Stimulated activated CD4-positive, alpha-beta T cell treated with anti-CD3 and anti-CD28 coated beads, Interleukin-15, amount 100 ng/mL, for 1 hour (primary cell): ENCODE measurements at places on chromosomes 2 and 18.

GRCh38 chr2:64062840-64063239, 43.6 kb upstream of the VPS54 start:
- no peak for DNase-seq

- DNase-seq = no peak
Observed at GRCh38 chr2:44598330-44599119, 236.8 kb downstream of the CAMKMT start.

GRCh38 chr2:141723814-141724213, 407.0 kb downstream of the LRP1B start:
- no peak for DNase-seq

- no peak for DNase-seq
Observed at GRCh38 chr2:6499691-6500090, 366.0 kb downstream of the CMPK2 start.

GRCh38 chr2:85992611-85993010, 103.8 kb upstream of the ST3GAL5 start:
- no peak for DNase-seq

GRCh38 chr2:201269764-201270163, 9.4 kb downstream of the CASP8 start:
- no peak for DNase-seq

DNA sequence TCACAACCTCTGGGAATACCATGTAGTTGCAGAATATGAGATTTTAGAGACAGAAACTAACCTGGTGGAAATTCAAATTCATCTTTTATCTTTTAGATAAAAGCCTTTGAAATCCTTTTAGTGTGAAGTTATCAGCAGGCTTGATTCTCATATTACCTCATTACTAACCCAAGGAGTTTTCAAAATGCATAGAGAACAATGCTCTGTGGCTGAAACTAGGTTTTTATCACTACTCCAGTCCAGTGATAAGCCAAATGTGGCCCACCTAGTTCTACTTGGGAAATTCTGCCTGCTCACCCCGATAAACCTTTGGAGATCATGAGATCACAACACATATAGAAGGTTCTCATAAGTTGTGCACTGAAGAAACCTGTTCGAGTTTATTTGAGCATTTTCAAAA, 121.7 kb downstream of the MMADHC start:
- no peak for DNase-seq

DNA sequence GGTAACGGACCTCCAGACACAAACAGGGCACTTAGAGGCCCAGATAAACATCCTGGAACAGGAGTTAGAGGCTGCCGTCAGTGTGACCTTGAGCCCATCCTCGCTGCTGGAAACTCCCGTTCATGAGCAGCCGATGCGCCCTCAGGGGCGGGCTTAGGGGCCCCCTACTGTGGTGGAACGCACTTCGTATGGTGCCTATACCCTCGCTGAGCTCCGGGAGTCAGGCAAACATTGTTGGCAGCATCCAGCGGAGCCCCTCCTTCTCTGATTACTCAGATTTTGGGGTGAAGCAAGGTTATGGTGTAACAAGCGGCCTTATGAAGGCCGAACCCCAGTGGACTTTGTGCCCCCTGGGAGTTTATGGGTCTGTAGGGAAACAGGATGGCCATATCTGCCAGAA, 205.3 kb upstream of the SYT4 start:
- DNase-seq = no peak

- DNase-seq = no peak
Observed at GRCh38 chr2:238771218-238771617, 76.7 kb upstream of the TWIST2 start.

- DNase-seq = no peak
Observed at GRCh38 chr2:120421830-120422175, 75.9 kb downstream of the INHBB start.

GRCh38 chr2:229205704-229206103, 65.4 kb downstream of the PID1 start:
- DNase-seq = no peak

DNA sequence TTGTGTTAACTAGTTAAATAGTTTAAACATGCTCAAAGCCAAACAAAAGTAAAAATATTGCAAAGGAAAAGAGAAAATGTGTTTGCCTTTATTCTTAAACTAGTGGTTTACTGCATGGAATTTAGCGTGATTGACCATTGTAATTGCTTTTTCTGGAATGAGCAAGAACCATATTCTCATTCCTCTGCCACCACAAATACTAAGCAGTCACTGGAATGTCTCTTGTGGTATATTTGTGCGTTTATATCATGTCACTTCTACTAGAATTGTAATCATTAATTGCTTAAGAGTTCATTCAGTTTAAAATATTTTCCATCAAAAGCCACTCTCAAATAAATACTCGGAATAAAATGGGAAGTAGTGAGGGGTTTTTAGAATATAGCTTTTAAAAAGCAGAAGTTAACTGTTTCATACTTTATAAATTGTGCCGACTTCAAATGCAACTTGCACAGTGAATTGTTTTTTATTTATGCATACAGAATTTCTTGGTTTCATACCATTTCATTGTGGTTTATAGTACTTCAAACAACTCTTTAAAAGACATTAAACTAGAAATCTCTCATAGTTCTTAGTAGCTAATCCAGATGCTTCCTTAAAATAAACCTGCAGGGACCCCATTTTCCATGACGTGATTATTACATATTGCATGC, 288.1 kb downstream of the EPHA4 start:
- no peak for DNase-seq

DNA sequence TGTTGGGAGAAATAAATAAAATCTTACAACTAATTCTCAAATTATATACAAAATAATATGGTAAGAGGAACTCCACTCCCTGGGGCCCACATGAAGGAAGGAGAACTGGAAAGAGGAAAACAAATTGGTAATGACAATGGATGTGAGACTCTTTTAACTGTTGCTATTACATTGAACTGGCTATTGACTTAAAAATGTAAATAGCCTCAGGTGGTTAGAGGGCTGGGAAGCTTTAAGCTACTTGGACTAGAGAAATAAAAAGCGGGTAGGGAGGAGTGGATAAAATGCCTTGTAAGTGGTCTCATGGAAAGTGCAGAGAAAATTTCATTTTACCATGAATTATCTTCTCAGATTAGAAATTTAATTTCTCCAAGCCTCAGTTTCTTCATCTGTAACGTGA, 64.1 kb downstream of the KCNJ3 start:
- no peak for DNase-seq

- DNase-seq = no peak
Observed at GRCh38 chr2:676647-677055, 555 bp downstream of the TMEM18 start.

DNA sequence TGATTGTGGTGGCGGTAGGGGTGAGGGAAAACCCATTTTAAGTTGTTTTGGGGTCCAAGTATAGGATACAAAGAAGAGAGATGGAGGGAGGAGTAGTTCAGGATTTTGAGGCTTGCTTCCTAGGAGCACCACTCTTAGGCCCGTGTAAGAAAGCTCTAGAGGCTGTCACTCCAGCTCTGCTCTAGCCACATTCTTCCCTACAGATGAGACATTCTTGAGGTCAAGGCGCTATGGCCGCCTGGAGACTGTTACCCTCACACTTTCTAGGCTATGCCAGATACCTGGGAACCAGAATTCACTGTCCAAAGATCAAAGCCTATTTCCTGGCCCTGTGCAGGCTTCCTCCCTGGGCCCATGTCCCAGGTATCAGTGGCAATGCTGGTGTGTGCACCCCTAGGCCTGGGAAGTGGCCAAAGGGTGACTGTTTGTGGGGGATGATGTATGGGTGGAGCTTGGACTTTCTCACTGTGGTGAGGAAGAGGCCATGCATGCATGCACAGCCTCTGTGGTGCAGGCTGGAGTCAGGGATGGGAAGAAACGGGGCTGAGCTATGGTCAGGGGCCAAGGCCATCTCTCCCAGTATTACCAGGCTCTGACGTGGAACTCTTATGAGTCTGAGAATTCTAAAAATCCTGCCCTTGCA, 7.0 kb upstream of the TTL start:
- DNase-seq = no peak

GRCh38 chr2:103284750-103285149, 522.9 kb downstream of the TMEM182 start:
- DNase-seq = no peak

DNA sequence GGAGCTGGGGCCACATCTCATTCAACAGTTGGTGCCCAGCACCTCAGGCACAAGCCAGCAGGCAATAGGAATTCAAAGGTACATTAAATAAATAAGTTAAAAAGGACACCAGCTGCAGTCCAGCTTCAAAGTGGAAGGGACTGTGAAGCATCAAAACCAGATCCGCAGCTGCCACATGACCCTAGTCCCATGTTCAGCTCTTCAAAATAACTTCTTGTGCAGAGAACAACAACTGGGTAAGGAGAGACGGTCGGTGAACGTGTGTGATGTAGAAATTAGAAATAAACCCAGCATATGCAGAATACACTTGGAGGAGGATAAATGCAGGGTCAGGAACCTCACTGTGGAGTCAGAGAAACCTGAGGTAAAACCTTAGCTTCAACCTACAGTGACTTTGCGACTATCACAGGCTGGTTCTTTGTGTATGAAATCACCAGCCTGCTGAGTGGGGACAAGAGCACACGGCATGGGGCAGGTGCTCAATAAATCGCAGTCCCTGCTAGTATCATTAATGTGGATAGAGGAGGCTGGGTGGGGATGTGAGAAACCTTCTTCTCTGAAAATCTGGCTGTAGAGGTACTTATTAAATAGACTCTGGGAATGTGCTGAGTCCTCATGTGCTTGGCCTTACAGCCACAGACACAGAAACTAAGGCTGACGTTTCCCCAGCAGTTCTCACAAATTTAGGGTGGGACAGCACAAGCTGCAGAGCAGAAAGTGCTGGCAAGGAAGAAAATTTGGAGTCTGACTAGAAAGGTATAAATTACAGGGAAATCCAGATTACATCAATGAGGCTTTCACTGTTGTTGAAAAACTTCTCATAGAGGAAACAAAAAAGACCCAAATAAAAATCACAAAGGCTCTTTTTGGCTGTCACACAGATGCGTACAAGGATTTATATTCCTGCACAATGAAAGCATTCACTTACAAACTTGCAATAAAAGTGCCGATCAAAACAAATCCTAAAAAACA, 20.7 kb downstream of the FBXO15 start:
- DNase-seq = no peak

- no peak for DNase-seq
Observed at GRCh38 chr2:70808983-70809958, 11.1 kb downstream of the CLEC4F start.

GRCh38 chr2:82089518-82089917, 1785.0 kb upstream of the LRRTM1 start:
- DNase-seq = no peak

- DNase-seq = no peak
Observed at GRCh38 chr2:15763106-15763821, 171.6 kb downstream of the DDX1 start.

GRCh38 chr2:116094196-116094595, 1651.8 kb downstream of the DPP10 start:
- DNase-seq = no peak

GRCh38 chr18:74513149-74513882, 17.2 kb downstream of the CNDP2 start:
- DNase-seq = no peak

GRCh38 chr2:212995920-212996319, 155.5 kb downstream of the IKZF2 start:
- no peak for DNase-seq

DNA sequence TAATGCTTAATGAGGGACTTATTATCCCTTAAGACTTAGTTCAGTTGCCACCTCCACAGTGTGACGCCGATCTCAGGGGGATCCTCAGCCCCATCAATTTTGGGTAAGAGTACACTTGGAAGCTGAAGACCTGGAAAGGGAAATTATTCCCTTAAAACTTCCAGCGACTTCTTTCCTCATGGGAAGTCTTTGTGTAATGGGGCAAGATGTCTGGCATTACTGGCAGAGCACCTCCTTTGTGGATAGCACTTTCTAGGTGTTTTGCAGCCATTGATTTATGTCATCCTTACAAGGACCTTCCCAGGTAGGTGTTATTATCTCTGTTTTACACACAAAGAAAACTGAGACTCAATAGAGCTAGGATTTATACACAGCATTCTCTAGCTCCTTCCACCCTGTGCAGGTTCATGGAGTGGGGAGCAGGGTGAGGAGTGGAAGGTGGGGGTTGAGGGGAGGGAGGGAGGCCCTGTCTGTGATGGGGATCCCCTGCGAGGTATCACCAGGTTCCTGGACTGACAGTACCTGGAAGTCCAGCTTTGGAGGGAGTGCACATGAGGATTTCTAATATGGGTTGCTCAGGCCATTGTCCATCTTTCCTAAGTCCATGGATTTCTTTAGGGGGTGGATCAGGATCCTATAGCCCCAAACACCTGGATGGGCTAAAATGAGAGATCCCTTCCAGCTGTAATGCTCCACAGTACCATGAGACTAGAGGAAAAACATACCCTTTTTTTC, 79.4 kb downstream of the MYCN start:
- DNase-seq = no peak

DNA sequence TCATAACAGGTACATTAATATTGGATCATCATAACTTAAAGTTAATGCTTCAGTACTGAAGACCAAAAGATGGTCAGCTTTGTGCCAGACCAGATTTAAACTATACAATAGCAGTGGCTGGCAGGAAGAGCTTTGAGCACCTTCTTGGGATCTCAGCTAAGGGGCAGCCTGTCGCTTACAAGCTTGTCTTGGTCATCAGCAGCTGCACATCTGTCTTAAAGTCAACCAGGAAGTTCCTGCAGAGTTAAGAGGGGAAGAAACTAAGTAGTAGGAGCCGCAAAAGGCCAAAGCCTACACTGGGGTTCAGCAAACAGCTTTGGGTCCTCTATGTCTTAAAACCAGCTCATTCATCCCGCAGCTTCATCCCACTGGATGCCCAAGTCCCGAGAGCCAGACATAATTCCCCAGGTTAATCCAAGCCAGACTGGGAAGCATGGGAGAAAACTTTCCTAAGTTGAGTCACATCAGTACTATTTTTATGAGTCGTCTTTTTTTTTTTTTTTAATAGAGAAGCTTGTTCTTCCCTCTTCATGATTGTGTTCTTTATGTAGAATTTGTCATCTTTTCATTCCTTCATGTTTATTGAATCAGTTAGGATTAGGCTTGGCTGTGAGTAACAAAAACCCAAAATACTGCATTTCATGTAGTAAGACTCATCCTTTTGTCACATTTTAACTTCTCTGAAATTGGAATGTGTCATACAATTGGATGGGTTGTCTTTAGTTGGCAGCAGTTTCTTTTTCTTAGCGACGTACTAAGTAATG, 59.3 kb downstream of the SERTAD2 start:
- DNase-seq = no peak

DNA sequence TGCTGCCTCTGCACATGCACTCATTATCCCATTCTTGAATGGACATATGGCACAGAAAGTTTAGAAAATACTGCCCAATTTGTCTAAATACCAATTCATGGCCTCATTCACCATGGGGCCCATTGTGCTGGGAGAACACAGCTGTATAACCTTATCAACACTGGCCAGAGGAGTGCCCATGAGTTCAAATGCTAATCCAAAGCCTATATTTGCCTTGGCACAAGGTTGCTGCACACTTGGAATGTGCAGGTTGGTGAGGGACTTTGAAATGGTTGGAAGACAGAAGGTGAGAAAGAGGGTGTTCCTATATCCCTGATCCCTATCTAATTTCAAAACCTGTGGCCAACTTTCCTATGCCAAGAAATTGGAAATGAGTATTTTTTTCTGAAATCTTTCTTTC, 693.9 kb upstream of the ID2 start:
- DNase-seq = no peak
